ENCODE measurements at places on chromosomes 3 and 15.

GRCh38 chr15:68330901-68331300, 53.4 kb downstream of the FEM1B start:
- DNase-seq: no peak

DNA sequence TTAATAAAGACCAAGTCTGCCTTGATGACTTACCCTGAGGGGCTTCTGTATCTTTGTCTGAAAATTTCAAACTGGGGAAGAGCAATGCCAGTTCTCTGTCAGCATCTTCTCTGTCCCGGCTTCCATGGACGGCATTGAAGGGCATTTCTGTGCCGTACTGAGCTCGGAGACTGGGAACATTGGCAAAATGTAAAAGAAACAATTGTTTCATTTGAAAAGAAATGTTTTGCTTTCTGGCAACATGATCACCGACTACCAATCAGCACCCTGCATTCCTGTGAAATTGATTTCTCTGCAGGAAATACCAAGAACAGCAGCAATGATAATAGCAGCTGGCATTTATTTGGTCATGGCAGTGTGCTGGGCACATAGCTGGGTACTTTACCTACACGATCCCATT, 26.2 kb downstream of the NME9 start:
- DNase-seq: no peak

DNA sequence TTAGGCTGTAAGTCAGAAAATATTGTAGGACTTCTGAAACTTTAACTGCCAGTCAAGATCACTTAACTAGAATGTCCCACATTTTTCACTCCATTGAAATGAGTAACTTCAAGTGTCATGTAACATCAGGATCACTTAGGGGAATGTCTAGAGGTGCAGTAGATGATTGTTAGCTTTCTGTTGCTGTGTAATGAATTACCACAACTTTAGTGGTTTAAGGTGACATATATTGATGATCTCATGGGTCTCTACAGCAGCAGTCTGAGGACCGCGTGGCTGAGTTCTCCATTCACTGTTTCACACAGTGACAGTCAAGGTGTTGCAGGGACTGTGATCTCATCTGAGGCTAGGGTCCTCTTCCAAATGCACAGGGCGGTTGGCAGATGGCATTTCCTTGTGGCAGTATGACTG, 82.7 kb downstream of the SLC25A26 start:
- peak; percentile 80 for DNase-seq

DNA sequence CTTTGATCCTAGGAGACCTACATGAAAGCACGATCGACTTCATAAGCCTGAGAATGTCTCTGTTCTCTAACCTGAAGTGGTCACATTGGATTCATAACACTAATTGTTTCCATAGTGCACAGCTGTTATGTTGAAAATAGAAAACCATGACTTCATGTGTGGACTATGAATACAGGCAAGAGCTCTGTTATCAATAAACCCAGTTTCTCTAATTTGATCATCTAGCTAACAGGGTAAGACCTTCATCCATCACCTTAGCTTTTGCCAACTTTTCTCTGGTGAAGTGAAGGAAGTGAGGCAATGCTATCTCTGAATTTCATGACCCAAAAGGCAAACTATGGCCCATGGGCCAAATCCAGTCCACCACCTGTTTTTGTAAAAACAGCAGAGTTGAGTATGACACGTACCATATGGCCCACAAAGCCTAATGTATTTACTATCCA, 27.2 kb downstream of the ABI3BP start:
- DNase-seq: no peak

DNA sequence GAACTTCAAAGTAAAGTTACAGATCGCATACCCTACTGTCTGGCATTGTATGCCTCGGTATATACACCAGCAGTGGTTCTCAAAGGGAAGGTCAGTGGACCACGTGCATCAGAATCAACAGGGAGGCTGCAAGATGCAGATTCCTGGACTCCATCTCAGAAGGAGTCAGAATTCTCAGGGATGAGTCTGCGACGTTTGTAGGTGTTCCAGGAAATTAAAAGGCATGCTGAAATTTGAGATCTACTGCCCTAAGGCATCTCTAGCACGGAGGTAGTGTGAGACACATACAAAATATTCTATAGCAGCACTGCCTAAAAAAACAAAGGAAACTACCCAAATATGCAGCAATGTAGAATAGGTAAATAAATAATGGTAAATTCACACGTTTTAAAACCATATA, 136.8 kb upstream of the BNIP2 start:
- no peak for DNase-seq

GRCh38 chr3:108528459-108529252, 18.3 kb upstream of the MYH15 start:
- no peak for DNase-seq

GRCh38 chr15:63111481-63111880, 10.2 kb upstream of the LACTB start:
- DNase-seq: no peak

GRCh38 chr3:55701997-55702396, 214.9 kb upstream of the WNT5A start:
- no peak for DNase-seq

DNA sequence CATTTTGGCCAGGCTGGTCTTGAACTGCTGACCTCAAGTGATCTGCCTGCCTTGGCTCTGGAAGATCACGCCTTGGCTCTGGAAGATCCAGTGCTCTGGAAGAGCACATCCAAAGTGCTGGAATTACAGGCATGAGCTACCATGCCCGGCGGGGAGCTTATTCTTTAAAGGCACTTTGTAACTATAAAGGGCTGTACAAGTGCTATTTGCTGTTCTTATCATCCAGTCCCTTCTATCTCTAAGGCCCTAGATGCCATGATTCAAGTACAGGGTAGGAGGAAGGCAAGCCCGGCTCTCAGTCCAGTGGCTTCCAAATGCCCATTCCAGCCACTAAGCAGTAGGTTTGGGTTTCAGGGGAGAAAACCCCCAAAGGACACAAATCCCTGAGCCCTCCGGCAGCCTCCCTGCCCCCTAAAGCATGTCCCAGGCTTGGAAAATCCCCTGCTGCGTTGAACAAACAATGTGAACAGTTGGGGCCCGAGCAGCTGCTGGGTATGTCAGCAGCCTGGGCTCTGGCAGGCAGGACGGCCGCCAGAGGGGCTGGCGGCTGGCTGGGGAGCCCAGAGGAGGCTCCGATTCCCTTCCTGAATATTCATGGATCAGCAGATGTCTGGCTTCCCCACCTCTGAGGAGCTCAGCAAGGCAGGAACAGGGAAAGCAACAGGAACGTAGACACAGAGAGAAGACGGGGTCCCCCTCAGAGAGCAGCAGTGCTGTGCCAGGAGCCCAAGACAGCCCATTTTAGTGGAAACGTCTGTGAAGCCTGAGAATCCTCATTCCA, 7.7 kb downstream of the IGDCC4 start:
- DNase-seq: peak; percentile 55

DNA sequence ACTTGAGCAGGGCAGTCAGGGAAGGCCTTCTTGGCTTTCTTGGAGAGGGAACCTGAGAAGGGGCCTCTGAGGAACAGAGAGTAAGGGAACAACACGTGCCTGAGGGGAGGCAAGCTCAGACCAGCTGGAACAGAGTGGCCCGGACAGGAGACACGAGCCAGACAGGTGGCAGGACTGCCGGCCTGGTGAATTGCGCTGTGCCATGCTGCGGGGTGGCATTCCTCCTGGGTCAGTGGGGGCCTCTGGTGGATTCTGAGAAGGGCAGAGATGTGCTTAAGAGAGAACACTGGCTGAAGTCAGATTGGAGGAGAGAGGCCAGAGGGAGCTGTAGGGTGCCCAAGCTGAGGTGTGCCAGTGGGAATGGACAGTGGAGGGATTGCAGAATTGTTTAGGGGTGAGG, 4.9 kb downstream of the CHAC1 start:
- DNase-seq: no peak

DNA sequence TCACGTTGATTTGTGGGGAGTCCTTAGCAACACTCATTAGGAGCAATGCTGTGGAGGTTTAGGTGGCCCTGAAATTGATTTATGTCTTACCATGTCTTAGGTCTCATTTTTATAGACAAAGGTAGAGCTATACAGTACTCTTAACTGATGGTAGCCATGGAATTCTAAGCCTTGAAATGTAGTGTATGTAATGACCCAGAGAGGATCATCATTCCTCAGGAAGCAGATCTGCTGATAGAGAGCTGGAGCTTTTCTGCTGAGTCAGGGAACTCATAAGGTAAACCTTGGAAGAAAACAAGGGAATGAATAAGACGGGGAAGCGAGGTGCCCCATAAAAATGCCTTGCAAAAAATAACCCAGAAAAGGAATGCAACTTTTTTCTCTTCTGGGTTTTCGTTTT, 34.0 kb upstream of the ZNF639 start:
- no peak for DNase-seq

DNA sequence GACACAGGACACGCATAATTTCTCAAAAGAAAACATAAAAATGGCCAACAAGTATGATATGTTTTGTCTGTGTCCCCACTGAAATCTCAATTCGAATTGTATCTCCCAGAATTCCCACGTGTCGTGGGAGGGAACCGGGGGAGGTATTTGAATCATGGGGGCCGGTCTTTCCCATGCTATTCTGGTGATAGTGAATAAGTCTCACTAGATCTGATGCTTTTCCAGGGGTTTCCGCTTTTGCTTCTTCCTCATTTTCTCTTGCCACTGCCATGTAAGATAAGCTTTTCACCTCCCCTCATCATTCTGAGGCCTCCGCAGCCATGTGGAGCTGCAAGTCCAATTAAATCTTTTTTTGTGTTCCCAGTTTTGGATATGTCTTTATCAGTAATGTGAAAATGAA, 12.1 kb upstream of the POU1F1 start:
- DNase-seq: no peak

DNA sequence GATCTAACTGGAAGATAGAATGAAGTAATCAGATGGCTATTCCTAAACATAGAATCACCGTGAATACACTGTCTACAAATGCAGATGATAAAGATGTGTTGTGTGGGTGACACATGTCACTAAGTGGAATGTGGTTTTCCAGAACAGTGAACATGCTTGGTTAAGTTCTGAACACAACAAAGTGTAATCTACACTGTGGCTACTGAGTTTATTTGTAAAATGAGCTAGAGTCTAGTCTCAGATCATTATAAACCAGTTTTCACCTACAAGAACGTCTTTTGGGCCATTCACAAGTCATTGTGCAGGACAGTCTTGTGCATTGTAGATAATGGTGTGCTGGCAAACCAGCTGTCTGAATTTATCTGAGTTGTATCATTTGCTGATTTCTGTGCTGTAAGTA, 35.3 kb downstream of the OXNAD1 start:
- DNase-seq: peak; percentile 82

DNA sequence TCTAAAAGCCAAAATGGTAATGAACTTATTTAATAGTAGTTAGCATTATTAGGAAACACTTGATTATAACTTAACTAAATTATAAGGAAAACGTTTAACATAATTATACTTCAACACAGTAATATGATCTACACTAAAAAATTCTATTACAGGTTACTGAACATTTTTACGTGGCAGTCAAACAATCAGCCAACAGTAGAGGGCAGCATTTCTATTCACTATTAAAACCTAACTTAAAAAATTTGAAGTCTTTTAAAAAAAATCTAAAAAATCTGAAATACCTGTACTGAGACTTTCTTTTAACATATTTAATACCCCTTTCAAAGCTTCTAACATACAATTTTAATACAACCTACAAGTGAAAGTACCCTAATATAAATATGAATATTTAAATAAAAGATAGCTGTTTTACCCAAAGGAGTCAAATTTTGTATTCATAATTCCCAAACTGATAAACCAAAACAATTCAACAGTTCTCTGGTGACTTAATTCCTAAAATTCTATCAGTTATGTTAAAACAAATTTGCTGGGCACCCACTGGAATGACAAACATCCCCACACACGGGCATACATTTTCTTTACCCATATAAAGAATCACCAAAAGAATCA, 41.5 kb downstream of the DLG1 start:
- DNase-seq: peak; percentile 41

DNA sequence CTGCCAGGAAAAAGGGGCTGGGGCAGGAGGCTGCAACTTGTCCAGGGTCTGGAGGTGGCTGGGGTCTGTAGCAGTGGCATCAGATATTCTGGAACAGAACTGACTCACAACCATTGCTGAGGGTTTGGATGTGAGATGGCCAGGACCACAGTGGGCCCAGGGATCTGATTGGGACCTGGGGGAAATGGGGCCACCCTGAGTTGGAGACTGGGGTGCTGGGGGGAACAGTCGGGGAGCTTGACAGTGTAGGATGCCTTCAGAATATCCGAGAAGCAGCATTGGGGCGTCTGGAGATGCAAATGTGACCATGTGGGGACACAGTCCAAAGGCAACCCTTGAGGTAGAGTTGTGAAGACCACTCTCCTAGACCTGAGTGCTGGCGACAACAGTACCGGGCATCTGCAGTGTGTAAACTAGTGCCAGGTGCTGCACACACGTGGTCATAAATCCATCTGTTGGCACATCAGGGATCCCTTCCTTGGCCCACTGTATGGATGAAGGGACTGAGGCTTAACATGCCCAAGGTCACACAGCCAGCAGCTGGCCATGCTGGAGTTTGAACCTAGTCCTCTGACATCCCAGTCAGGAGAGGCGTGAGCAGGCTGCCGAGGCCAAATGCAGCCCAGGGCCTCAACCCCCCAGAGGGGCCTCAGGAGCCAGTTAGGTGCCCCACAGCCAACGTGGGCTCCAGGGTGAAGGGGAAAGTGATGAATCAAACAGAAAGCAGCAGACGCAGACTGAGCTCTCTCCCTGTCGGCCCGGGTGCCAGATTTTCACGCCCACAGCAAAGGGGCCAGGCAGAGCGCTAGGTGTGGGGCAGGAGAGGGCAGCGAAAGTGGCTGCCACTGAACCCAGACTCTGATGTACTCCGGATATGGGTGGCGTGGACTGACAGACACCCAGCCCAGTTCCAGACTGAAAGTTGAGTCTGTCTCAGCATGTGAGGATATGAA, 18.8 kb downstream of the HEMK1 start:
- no peak for DNase-seq

GRCh38 chr3:127754411-127755304, 67.7 kb downstream of the MGLL start:
- no peak for DNase-seq

DNA sequence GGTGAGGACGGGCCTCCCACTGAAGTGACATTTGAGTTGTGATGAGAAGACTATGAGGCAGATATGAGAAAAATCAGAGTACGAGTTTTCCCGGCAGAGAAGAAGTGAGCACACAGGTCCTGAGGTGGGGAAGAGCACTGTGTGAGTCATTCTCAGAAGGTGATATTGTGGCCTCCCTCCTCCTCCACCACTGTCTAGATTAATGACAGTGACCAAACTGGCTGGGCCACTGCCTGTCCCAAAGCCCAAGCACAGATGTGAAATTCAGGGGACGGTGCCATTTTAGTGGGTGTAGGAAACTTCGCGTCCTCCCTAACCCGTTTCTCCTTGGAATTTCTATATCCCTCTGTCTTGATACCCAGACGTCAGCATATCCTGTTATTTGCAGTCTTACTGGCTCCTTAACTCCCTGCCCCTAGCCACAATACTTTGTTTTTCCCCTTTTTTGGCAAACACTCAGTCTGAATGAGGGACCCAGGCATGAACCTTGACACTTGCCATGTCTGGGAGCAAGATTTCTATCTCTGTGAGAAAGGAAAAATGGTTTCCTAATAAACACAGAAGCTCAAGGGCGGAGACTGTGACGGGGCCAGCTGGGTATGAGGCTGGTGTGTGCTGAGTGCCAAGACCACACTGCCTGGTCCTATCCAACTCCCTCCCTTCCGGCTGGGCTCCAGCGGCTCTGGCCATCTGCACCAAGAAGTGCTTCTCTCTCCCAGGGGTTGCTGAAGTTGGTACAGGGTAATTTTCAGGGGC, 15.2 kb downstream of the PRICKLE2 start:
- peak; percentile 33 for DNase-seq

- DNase-seq: no peak
Observed at GRCh38 chr3:190575437-190576185, 61.7 kb downstream of the IL1RAP start.
